ENCODE measurements at places on chromosomes 4 and X.
A peak's percentile ranks its signal among the peaks of the same experiment; 100 is the strongest.

DNA sequence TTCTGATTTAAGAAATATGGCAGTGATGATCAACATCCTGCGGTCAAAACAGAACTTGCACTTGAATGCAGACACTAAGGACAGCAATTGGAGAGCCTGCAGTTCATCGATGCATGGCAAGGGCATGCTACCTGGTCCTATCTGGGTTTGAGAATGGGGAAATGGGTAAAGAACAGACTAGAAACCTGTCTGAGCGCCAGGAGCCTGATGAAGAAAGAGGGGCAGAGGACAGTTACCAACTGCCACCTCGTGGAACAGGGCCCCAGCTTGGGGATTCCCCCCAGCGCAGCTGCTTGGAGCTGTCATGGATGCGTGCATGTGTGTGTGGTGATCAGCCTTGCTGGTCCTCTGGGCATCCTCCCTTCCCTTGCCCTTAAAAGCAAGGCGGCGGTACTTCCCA, 30.2 kb upstream of the NKRF start:
- DNase-seq, result no peak

- peak; percentile 78 for DNase-seq
Observed at GRCh38 chr4:145540235-145540634, 58.6 kb downstream of the SMAD1 start.

- DNase-seq, result no peak
Observed at GRCh38 chr4:102560571-102561341, 59.6 kb downstream of the NFKB1 start.

GRCh38 chr4:99683895-99684294, 26.3 kb upstream of the C4orf54 start:
- no peak for DNase-seq

GRCh38 chrX:107465932-107466620, 16.6 kb downstream of the FRMPD3 start:
- no peak for DNase-seq

GRCh38 chrX:41630091-41630490, 58.7 kb upstream of the GPR34 start:
- no peak for DNase-seq

DNA sequence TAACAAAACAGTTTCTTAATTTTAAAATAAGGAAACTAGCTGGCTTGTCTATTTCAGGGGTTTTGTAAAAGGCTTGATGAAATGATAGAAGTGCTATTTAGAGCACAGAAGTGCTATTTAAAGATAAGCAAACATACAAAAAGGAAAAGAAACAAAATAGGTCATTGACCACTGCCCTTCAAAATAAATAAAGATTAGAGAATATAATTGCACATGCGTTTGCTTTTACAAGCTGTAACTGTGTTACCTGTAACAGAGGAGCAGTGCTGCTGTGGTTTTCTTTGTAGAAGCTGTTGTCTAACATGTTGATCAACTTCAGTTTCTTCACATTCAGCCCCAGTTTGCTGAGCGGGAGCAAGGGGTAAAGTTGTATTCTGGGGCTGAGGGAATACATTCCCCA, 63.5 kb downstream of the WNK3 start:
- no peak for DNase-seq

GRCh38 chr4:87354168-87355102, 31.8 kb upstream of the HSD17B13 start:
- DNase-seq, result peak; percentile 18

- DNase-seq, result no peak
Observed at GRCh38 chr4:48008021-48008596, 8.4 kb downstream of the CNGA1 start.

DNA sequence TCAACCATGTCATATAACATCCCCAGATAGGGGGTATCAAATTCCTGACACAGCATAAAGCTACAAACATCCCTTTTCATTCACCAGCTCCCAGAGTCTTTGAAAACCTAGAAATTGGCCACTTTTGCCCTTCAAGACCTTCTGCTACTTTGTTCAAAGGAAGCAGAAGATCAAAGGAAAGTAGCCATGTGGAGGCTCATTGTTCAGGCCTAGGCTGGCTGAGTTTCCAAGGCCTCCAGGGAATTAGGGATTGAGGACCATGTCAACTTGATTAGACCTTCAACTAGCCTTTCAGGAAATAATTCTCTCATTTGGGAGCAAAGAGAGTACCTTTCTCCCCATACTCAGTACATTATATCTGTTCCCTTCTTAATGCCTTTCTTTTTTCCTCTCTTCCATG, 66.8 kb upstream of the ATXN3L start:
- DNase-seq, result no peak
